ENCODE measurements at places on chromosomes 12 and 14.
A peak's percentile ranks its signal among the peaks of the same experiment; 100 is the strongest.

DNA sequence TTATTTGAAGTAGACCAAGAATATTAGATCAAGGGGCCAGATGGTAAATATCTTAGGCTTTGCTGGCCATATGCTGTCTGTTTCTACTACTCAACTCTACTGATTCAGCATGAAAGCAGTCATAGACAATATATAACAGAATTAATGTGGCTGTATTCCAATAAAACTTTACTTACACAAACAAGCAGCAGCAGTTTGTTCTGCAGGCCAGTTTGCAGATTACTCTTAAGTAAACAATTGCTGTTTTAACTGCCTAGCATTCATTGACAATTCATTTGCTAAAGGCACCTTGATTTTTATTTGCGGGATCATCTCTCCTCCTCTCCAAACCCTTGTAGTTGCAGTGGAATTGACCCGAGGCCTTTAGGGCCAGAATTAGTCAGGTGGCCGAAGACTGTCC, 94.1 kb upstream of the GARIN6 start:
- DNase-seq, result peak; percentile 18

DNA sequence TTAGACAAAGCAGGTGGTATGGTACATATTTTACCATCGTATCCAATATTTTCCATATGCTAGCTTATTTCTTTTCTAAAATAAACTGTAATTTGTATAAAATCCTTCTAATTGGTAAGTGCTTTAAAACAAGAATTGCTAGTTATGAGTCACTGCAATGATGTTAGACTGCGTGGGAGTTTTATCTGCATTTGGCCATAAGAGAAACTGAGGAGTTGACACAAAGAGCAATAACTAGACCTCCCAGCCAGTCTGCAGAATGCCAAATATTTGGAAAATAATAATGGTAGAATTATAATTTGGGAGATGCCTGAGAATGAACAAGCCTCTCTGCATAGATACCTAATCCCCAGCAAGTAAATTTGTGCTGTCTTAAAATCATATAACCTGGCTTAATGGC, 61.7 kb upstream of the PTPRR start:
- DNase-seq, result no peak

GRCh38 chr14:61525293-61526011, 169.9 kb upstream of the HIF1A start:
- DNase-seq, result no peak

DNA sequence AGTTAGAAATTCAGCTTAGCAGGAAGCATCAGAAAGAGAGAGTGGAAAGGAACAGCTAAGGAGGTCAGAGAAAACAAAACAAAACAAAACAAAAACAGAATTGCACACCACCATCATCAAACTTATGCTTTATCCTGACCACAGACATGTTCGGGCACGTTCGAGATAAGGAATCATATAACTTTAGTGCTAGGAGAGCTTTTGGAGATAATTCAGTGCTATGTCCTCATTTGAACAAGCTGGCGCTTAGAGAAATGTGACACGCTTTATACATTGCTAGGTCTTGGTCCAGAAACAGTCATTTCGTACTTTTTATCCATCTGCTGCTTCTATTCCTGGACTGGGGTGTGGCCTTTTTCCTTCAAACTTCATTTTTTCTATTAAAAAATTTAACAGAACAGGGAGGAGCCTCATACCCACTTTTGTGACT, 213.1 kb downstream of the PTPRO start:
- DNase-seq, result no peak

DNA sequence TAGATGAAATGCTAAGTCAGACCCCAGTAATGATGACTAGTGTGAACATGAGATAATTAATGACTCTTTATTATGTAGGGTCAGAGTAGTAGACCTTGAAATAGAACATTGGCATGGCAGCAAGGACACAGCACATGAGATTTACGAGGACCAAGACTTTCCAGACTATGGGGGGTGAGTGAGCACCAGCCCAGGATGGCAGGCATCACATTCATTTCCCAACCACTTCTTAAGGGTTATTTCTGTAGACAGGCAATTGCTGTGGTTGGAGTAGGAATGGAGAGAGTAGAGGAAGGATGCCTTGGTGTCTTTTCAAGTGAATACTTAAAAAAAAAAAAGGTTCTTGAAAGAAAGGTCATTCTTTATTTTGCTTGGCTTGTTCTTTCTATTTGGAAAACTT, 189.4 kb upstream of the DYRK2 start:
- no peak for DNase-seq

- no peak for DNase-seq
Measured at GRCh38 chr14:92573761-92574498, 60.3 kb downstream of the RIN3 start.

DNA sequence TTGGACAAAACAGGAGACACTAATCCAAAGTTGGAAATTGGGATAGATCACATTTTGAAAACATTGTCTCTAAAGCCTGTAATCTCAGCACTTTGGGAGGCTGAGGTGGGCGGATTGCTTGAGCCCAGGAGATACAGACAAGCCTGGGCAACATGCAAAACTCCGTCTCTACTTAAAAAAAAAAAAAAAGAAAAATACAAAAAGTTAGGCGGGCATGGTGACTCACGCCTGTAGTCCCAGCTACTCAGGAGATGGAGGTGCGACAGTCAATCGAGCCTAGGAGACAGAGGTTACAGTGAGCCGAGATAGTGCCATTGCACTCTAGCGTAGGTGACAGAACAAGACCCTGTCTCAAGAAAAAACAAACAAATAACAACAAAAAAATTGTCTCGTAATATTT, 152.1 kb downstream of the MGAT4C start:
- no peak for DNase-seq

GRCh38 chr14:24432259-24433131, 2.7 kb downstream of the KHNYN start:
- no peak for DNase-seq

- DNase-seq, result no peak
Measured at GRCh38 chr12:98456041-98456440, 59.3 kb upstream of the TMPO start.

- DNase-seq, result no peak
Measured at GRCh38 chr12:20047901-20048300, 320.4 kb upstream of the PDE3A start.

DNA sequence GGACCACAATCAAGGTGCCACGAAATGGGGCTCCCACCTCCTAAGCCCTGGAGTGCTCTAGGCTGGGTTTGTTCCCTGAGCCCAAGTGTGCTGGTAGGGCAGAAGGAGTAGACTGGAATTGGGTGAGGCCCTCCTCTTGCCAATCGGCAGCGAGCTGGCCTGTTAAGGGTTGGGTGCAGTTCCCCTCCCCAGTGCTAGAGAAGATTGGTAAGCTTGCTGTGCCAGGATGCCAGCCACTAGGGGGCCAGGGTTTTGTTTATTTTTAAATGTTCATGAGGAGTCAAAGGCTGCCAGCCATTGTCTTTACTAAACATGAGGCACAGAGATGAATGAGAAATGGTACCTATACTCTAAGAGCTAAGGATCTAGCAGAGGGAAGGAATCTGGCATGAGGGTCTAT, 79.7 kb downstream of the SPTB start:
- peak; percentile 28 for DNase-seq

GRCh38 chr14:50008562-50008961, 107.8 kb downstream of the VCPKMT start:
- DNase-seq, result no peak

DNA sequence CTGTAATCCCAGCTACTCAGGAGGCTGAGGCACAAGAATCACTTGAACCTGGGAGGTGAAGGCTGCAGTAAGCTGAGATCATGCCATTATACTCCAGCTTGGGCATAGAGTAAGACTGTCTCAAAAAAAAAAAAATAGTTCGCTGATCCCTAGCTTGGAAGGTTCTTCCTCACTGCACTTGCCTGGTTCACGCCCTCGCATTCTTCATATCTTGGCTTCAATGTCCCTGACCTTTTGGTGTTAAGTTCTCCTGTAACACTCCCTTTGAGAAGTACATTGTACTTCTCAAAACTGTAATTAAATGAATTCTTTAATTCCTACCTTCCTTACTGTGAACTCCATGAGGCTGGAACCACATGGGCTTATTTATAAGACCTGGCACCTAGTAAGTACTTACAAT, 16.5 kb upstream of the TPCN1 start:
- no peak for DNase-seq

DNA sequence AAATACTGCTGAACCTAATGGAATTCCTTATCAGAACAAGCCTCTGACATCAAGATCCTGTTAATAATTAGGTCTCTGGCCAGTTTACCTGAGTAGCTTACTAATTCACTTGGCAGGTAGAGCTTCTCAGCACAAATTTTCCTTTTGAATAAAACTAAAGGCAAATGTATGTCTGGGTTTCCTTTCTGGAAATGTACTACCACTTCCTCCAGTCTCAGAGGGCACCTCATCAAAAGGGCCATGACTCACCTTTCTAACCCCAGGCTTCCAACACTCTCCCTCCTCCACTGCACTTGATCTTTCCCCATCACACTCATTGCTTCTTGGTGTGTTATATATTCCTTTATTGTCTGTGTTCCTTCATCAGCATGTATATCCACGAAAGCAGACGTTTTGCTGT, 90.5 kb downstream of the SLC2A13 start:
- DNase-seq, result no peak

GRCh38 chr12:69922999-69923398, 98.0 kb downstream of the MYRFL start:
- DNase-seq, result no peak

GRCh38 chr12:88960213-88960878, 380.1 kb upstream of the KITLG start:
- no peak for DNase-seq

All from WERI-Rb-1 (cell line).